ENCODE measurements at places on chromosomes 13 and 19.

DNA sequence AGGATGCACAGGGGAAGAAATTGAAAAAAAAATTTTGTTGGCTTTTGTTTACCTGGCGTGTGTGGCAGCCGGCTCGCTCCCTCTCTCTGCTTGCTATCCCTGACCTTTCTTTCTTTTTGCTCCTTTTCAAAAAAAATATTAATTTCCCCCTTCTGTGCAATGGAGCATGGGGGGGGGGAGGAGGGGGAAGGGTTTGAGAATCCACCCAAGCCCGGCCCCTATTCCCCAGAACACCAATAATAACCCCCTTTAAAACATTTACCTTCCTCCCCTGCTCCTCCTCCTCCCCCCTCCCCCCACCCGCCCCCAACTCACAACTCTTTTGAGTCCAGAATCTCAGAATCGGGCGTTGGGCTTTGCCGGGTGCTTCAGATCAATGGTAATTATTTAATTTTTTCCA lies 28.4 kb downstream of the NFIX start:
- DNase-seq = no peak

DNA sequence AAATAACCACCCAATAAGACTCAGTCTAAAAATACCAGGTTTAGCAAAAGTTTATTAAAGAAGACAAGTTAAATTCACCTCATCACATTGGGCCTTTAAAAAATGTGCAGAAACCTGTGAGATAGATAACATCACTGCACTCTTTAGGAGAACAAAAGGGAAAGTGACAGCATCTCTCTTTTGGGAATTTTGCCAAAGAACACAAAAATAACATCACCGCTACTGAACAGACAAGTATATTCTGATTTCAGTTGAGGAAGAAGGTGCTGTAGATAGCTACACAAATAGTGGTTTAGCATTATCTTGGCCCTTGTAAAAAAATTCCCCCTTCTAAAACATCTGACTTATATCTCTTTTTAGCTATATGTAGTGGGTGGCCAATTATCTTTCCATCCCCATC lies 244.7 kb downstream of the VWA8 start:
- no peak for DNase-seq

GRCh38 chr13:42803563-42804204 lies 22.3 kb downstream of the FAM216B start:
- DNase-seq = no peak

GRCh38 chr13:43537124-43537523 lies 249.6 kb downstream of the ENOX1 start:
- DNase-seq = no peak

DNA sequence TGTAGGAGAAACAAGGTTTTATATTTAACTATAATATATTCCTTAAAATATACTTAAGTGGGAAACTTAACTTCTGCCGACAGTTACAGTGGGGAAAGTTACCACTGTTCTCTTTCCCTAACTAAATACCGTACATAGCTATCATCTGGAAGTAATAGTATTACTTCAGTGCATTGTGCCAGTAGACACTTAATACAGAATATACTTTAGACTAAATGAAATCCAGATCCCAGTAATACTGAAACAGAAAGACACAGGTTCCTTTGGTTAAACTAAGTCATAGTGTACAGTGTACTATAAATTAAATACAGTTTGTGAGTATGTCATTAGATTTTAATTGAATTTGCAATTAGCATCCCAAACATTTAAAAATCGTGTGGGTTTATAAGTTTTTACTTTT lies 107.5 kb downstream of the PCCA start:
- no peak for DNase-seq

DNA sequence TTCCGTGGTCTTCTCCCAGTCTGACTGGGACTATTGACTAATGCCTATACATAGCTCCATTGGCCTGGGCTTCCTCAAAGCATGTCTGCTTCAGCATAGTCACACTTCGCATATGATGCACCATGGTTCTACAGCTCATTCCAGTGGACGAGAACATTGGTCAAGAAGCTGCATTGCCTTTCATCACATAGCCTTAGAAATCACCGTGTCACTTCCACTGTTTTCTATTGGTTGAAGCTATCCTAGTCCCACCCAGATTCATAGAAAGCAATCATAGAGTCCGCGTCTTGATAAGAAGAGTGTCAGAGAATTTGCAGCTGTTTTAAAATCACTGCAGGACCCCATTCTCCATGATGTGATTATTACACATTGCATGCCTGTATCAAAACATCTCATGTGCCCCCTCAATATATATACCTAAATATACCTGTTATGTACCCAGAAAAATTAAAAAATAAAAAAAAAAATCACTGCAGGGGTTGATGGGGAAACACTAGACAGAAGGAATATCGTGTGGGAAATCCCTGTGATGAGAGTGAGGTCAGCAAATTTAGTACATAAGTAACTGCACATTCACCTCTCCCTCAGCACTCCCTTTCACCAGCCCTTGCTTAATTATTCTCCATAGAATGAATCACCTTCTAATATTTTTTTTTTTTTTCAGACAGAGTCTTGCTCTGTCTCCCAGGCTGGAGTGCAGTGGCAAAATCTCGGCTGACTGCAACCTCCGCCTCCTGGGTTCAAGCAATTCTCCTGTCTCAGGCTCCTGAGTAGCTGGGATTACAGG lies 2.2 kb upstream of the ARHGAP33 start:
- DNase-seq = no peak

DNA sequence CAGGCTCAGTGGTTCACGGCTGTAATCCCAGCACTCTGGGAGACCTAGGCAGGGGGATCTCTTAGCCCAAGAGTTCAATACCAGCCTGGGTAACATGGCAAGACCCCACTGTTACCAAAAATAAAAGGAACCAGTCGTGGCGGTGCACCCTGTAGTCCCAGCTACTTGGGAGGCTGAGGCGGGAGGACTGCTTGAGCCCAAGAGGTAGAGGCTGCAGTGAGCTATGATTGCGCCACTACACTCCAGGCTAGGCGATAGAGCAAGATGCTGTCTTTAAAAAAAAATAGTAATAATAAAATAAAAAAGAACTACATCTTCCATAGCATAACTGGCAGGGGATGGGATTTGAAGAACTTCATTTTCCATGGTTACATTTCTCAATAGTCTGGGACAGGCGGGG lies 3.0 kb downstream of the LYPD3 start:
- DNase-seq = no peak

GRCh38 chr19:58217069-58217481 lies 11.6 kb upstream of the ZNF544 start:
- no peak for DNase-seq

GRCh38 chr13:93723316-93723715 lies 496.7 kb downstream of the GPC6 start:
- DNase-seq = no peak

- DNase-seq = no peak
Observed at GRCh38 chr13:68128297-68128915, 898.3 kb upstream of the PCDH9 start.

DNA sequence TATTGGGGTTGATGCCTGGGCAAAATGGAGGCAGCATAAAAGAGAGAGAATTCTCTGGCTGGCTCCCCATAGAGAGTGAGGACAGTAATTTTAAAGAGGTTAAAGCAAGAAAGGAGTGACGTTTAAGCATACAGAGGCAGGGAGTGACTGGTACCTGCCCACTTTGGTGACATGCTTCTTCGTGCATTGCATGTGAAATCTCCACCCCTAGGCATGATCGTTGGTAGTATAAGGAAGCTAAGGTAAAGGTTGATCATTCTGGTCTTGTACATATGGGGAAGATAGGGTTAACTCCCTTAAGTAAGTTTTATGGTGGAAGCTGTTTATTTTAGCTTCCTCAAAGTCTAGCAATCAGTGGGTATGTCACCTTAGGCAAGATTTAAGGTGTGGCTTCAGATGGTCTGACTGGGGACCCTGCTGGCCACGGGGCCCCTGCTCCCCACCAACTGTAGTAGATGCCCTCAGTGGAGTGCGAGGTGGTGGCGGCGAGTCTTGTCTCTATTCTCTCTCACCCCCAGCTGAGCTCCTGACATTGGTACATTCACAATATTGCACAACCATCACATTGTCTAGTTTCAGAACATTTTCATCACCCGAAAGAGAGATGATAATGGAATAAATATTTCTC lies 797.5 kb upstream of the SPRY2 start:
- no peak for DNase-seq

DNA sequence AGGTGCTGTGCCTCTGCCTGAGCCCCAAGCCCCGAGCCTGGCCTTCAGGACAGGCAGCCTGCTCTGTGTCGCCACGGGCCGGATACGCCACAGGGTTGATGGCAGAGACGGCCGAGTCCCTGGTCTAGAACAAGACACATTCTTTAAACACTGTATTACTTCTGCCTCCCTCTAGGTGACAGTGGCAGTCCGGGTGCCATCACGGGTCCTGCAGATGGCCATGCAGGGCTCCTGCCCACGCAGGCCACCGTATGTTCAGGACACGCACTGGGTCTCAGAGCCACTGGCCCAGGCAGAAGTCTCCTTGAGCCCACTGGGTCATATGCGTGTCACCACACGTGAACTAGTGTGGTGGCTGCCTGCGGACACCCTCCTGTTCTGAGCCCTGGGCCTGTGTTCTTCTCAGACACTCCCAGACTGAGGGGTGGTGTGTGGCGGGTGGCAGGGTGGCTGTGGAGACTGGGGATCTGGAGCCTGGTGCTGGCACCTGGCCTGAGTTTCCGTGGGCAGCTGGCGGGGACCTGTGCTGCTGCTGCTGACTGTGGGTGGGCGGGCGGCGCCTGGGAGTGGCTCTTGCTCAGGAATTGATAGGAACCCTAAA lies 4.4 kb downstream of the PLEKHJ1 start:
- no peak for DNase-seq

GRCh38 chr19:14563989-14564651 lies 7.7 kb downstream of the NDUFB7 start:
- DNase-seq = no peak

DNA sequence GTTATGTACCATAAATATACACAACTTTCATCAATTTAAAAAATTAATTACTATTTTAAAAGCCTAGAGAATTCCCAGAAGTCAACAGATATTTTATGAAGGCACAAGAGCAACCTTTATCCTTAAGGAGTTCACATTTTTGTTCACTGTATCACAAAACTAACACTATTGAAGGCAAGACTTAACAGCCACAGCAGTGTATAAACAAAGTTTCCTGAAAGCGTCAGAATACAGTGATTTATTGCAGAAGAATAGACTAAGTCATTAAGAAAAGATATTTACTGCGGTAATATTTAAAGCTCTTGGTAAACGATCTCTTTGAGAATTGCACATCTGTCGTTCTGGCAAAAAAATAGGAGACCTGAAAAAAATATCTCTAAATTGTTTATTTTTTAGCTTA lies 419.3 kb upstream of the NBEA start:
- DNase-seq = no peak

GRCh38 chr19:46040952-46041500 lies at the start of gene IGFL4:
IGFL4 (minus strand) TSS chr19:46041002; CDS start chr19:46040962, 40 bp downstream.
- peak; percentile 40 for DNase-seq

DNA sequence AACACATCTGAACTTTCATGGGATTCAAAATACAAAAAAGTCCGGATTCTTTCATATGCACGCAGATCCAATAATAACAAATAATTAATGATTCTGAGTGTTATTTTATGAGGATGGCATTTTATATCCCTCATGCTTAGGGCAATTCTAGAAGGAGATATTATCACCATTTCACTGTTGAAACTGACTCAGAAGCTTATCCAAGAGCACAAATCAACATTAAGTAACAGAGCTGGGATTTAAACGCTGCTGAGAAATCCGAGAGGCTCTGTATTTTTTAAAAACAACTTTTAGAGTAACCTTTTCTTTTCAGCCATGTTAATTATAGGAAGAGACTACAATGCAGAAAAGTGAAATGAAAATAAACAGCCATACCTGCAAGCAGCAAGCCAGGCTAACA lies 30.3 kb downstream of the ATP7B start:
- DNase-seq = no peak

- DNase-seq = no peak
Observed at GRCh38 chr13:40624383-40624782, 42.1 kb downstream of the FOXO1 start.

DNA sequence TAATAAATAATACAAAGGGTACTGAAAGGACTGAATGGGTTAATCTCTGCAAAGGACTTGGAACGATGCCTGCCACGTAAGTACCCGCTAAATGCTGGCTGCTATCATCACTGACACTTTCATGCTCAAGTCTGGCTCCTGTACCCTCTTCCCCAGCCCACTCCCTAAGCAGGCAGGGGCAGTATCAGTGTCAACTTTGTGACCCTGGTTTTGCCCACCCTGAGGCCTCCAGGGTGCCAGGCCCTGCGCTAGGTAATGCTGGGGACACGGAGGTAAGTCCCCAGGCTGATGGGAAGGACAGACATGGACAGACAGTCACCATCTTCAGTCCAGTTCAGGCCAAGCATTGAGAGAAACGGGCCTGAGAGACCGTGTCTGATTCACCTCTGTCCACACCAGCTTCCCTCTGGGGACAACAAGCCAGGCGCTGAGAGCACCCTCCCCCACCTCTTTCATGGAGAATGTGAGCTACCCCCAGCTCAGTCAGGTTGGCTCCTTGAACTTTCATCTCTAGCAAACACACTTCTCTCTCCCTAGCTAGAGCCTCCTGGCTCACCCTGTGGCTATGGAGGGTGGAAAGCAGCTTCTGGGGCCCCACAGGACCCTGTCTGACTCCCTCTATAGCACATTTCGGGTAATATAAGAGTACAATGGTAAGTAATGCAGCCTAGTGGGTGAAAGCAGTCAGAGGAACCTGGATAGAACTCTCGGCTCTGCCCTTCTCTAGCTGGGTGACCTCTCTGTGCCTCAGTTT lies 800 bp downstream of the ETFB start:
- DNase-seq = no peak

DNA sequence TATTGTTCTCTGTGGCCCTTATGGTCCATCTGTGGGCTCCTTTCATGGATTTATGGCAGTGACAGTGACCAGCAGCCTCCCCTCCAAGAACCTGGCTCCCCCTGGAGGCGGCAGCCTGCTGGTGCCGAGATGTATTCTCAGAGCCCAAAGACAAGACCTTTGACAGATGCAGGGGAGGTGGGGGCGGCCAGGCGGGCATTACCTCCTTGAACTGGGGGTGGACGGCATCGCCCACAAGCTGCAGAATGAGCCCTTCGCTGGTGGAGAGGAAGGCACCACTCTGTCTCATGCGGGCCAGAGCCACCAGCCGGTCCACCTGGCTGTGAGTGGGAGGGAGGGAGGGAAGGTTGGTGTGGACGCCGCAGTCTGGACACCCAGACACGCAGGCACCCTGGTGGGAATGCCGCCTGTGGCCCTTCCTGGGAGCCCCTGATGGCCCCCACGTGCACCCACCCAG lies 6.6 kb downstream of the ISOC2 start:
- no peak for DNase-seq

GRCh38 chr19:1250437-1251260 lies 2.3 kb downstream of the MIDN start:
- no peak for DNase-seq

DNA sequence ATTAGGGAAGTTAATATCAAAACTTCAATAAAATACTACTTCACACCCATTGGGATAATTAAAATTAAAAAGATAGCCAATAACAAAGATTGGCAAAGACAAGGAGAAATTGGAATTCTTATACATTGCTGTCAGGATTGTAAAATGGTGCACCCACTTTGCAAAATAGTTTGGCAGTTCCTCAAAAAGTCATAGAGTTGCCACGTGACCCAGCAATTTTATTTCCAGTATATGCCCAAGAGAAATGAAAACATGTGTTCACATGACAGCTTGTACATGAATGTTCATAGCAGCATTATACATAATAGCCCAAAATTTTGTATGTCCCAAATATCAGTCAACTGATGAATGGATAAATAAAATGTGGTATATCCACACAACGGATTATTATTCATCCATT lies 3.3 kb downstream of the MBD3L1 start:
- no peak for DNase-seq

- DNase-seq = no peak
Observed at GRCh38 chr19:4371247-4372164, 28.1 kb downstream of the MPND start.

Measured in NCI-H2029 treated with DMSO at 0.1 percent for 48 hours (cell line).